ENCODE measurements at places on chromosomes 3 and 15. TPM values are rescaled to one million over a fixed set of nuclear protein-coding genes. Genes with fewer than 3 reads are reported as not detected.

Gene NOX5
- 0.02 TPM for polyA plus RNA-seq

Gene HTR3E
- not detected for polyA plus RNA-seq

Gene LSMEM2
- 0.15 TPM for polyA plus RNA-seq

Gene SERPINI2
- polyA plus RNA-seq, result 364 TPM

Gene ACAN
- polyA plus RNA-seq, result 0.02 TPM

Gene ZCWPW2
- polyA plus RNA-seq, result 0.66 TPM

Gene GREM1
- 1.5 TPM for polyA plus RNA-seq

Gene BRK1
- 293 TPM for polyA plus RNA-seq

Gene MST1R
- 7.7 TPM for polyA plus RNA-seq

Gene ZMAT3
- polyA plus RNA-seq, result 2.2 TPM

Gene TNFAIP8L3
- polyA plus RNA-seq, result 17.5 TPM

Gene ALDH1A2
- 1.4 TPM for polyA plus RNA-seq

Gene CCDC54
- not detected for polyA plus RNA-seq

Gene CPEB1
- polyA plus RNA-seq, result 8.2 TPM

Gene CAMKV
- polyA plus RNA-seq, result not detected

Gene GOLIM4
- 21.9 TPM for polyA plus RNA-seq

Gene GP5
- polyA plus RNA-seq, result not detected

Gene CLEC3B
- polyA plus RNA-seq, result 202 TPM

Gene CNTN4
- polyA plus RNA-seq, result 1.0 TPM

Gene SLC12A1
- polyA plus RNA-seq, result not detected

Gene MUC20
- 3.6 TPM for polyA plus RNA-seq

Gene C15orf40
- polyA plus RNA-seq, result 14.4 TPM

Gene IL5RA
- polyA plus RNA-seq, result 0.05 TPM

Gene HESX1
- 0.61 TPM for polyA plus RNA-seq

Gene RTP3
- polyA plus RNA-seq, result not detected

Gene CHRD
- 14.2 TPM for polyA plus RNA-seq

Gene PSTPIP1
- 9.1 TPM for polyA plus RNA-seq

Gene ACAD11
- polyA plus RNA-seq, result 7.1 TPM

Gene PPP1R14D
- 0.13 TPM for polyA plus RNA-seq
